ENCODE measurements at places on chromosomes 13 and 19.

DNA sequence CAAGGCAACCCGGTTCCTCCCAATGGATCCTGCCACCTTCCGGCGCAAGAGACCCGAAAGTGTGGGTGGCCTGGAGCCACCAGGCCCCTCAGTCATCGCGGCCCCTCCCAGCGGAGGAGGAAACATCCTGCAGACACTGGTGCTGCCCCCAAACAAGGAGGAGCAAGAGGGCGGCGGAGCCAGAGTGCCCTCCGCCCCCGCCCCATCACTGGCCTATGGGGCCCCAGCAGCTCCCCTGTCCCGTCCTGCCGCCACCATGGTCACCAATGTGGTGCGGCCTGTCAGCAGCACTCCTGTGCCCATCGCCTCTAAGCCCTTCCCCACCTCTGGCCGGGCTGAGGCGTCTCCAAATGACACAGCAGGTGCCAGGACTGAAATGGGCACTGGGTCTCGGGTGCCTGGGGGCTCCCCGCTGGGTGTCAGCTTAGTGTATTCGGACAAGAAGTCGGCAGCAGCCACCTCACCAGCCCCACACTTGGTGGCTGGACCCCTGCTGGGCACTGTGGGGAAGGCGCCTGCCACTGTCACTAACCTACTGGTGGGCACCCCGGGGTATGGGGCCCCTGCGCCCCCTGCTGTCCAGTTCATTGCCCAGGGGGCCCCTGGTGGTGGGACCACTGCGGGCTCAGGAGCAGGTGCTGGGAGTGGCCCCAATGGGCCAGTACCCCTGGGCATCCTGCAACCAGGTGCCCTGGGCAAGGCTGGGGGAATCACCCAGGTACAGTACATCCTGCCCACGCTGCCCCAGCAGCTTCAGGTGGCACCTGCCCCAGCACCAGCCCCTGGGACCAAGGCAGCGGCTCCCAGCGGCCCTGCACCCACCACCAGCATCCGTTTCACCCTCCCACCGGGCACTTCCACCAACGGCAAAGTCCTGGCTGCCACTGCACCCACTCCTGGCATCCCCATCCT lies 11.2 kb upstream of the PRR19 start:
- DNase-seq: no peak

DNA sequence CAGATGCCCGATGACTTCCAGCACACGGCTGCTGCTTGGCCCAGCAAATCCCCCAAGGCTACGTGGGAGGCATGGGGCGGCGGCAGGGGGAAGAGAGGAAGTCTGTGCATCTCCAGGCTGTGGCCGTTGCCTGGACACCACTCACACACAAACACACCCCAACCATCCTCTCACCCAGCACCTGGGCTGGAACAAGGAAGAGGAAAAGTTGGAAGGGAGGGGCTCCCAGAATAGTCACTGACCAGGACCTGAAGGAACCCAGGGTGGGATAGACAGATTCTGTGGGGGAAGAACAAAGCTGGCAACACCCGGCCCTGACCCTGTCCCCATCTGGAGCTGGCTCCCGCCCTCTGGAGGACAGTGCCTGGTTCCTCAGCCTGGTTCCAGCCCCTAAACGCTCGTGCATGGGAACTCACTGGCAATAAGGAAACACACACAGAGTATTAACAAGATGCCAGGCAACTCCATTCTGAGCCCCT lies 11.2 kb downstream of the PPP6R1 start:
- no peak for DNase-seq

DNA sequence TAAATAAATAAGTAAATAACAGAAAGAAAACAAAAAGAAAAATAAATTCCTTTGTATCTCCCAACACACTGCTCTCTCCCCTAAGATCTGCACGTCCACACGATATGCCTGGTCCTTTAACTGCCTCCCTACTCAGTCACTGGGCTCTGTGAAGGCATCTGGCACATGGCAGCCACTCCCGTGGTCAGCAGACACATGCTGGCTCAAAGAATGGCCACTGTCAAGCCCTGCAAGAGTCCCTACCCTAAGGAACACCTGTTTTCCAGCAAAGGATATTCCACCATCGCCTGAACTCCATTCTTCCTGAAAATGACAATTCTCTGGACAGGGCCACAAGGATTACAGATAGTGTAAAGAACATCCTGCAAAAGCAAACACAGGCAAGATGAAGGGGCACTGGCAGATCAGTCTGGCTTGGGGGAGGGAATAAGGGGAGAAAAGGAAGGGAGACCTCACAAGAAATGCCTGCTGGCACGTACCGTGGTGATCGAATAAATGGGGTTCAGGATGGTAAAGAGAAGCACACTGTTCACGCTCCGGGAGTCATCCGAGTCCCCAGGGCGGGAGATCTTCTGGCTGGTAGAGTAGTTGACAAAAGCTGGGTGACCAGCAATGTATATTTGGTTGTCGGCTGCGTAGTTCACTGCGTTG lies 4.3 kb downstream of the HNRNPL start:
- no peak for DNase-seq

- DNase-seq: no peak
These were observed 64.2 kb downstream of the SIAH3 start for GRCh38 chr13:45787346-45787745.

GRCh38 chr13:39385154-39385553 lies 217.8 kb downstream of the LHFPL6 start:
- no peak for DNase-seq

DNA sequence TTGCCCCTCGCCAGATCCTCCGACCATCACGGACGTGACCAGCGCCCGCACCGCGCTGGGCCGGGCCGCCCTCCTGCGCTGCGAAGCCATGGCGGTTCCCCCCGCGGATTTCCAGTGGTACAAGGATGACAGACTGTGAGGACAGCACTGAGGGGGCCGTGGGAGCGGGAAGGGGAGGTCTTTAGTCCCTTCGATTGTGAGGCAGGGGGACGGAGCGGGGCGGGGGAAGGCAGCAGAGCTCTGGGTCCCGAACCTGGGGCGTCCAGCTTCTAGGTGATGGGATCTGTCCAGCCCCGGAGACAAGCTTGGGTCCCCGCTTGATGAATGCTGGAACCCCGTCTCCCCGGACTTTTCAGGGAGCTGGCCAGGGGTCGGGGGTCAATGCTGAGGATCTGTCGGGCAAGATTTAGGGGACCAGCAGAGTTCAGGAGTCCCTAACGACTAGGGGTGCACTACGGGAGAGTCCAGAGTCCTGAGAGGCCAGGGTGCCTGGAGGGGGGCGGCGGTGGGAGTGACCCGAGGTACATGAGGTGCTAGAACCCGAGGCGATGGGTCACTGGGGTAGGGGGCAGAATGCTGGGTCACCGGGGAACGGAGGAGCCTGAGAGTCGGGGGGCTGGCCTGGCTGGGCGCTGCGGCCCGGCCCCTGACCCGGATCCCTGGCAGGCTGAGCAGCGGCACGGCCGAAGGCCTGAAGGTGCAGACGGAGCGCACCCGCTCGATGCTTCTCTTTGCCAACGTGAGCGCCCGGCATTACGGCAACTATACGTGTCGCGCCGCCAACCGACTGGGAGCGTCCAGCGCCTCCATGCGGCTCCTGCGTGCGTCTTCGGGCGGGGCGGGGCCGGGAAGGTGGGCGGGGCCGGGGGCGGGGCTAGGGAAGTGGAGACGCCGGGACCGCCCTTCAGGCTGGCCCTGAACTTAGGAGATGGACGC lies 14.6 kb downstream of the VSIG10L start:
- no peak for DNase-seq

- DNase-seq: no peak
These were observed 403.5 kb upstream of the MIR17HG start for GRCh38 chr13:90943946-90944345.

- DNase-seq: peak; percentile 17
These were observed 176.2 kb downstream of the FOXO1 start for GRCh38 chr13:40490086-40490758.

DNA sequence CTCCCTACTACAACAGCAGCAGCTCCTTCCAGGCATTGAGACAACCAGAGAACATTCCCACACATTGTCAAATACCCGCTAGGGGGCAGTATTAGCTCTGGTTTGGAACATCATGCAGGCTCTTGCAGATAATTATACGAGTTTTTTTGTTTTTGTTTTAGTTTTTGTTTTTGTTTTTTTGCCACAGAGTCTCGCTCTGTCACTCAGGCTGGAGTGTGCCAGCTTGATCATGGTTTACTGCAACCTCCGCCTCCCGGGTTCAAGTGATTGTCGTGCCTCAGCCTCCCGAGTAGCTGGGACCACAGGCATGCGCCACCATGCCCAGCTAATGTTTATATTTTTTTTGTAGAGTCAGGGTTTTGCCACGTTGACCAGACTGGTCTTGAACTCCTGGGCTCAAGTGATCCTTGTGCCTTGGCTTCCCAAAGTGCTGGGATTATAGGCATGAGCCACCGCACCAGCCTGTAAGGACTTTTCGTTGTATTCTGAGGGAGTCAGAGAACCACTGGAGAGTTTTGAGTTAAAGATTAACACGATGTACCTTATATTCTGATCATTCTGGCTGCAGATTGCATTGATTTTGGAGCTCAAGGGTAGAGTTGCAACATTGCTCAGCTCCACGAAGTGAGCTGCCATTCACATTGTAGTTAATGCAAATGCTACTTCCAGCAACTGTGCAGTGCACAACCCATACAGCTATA lies 41.7 kb upstream of the CEACAM20 start:
- DNase-seq: peak; percentile 19

DNA sequence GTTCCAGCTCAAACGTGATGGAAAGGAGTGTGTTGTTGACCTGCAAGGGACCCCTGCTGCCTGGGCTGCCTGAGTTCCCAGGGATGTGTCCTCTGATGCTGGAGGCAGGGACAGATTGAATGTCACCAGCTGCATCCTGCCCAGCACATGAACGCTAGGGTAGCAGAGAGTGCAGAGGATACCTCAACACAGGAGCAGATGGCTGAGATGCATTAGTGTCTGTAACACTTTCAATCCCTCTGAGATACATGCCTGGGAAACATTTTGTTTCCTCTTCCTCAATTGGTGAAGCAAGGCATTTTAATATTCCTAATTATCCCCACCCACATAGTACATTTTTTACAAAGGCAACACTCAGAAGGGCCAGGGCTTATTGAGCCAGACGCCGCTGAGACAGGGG lies 106.4 kb upstream of the UBL3 start:
- no peak for DNase-seq

All from stimulated activated CD8-positive, alpha-beta memory T cell treated with anti-CD3 and anti-CD28 coated beads, Interleukin-4, amount 100 ng/mL, for 1 hour (primary cell).